ENCODE measurements at places on chromosomes 13 and 19. TPM values are rescaled to one million over a fixed set of nuclear protein-coding genes. Genes with fewer than 3 reads are reported as not detected.

The RXFP2 gene
- not detected for polyA plus RNA-seq

The WTIP gene
- polyA plus RNA-seq: 0.78 TPM

The PTH2 gene
- polyA plus RNA-seq: not detected

The TBCB gene
- 155 TPM for polyA plus RNA-seq

- no peak for DNase-seq
Observed at GRCh38 chr13:38017320-38017719, 147.7 kb upstream of the TRPC4 start.

GRCh38 chr13:34207872-34208271, 389.9 kb downstream of the RFC3 start:
- no peak for DNase-seq

DNA sequence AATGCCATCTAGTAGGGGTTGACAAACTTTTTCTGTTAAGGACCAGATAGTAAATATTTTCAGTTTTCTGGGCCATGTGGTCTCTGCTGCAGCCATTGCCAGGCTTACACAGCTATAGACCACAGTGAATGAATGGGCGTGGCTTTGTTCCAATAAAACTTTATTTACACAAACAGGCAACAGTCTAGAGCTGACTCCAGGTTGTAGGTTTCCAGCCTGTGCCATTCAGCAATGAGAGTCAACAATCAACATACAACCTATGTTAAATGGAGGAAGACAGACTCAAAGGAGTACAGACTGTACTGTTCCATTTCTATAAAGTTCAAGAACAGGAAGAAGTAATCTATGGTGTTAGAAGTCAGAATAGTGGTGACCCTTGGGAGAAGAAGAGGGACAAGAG, 15.2 kb upstream of the IZUMO2 start:
- DNase-seq: no peak

DNA sequence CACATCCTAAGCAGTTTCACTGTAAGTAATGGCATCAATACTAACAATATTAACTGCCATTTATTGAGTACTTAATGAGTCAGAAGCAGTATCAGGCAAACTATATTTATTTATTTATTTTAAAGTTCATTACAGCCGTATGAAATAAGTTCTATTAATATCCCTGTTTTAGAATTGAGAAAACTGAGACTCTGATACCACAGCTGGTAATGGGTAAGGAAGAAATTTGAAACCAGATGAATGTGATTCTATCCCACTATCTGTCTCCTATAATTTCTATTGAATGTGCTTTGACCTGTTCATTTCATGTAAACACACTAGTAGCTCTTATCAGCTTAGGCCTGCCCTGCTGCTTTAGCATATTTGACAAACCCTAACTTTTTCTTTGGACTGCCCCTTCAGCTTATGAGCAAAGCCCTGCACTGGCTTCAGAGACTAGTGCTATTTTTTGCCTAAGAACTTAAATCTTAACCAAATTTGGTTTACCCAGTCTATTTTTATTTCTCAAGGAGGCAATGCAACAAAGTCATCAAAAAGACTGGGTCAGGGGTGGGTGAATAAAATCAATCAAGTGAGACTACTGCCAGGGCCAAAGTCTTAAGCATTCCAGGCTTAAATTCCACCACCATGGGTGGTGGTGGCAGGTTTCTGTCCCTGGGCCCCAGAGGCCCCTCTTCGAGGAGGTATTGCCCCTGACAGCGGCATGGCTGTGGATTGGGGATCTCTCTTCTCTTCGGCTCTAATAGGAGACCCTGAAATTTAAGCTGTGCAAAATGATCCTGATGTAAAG, 143.4 kb downstream of the DLEU7 start:
- no peak for DNase-seq

Measured in spleen (tissue), 13 donors.